Esophagus muscularis mucosa (tissue), 4 donors: ENCODE measurements at places on chromosomes 5 and 9.

- no peaks in the 10 kb centered on the region for H3K27me3 ChIP-seq
- no peak overlapping the region for H3K27ac ChIP-seq
- H3K36me3 ChIP-seq, result peaks cover 14% of the 10 kb centered on the region
- no peak overlapping the region for H3K4me3 ChIP-seq
Observed at GRCh38 chr5:139574641-139575312, 13.6 kb downstream of the UBE2D2 start.

GRCh38 chr5:1473746-1474145 lies 28.5 kb upstream of the SLC6A3 start:
- no peak overlapping the region for H3K27ac ChIP-seq
- DNase-seq, result no peak
- peaks cover 57% of the 10 kb centered on the region for H3K36me3 ChIP-seq
- H3K4me1 ChIP-seq, result no peaks in the 10 kb centered on the region
- no peaks in the 10 kb centered on the region for H3K27me3 ChIP-seq
- H3K4me3 ChIP-seq, result no peak overlapping the region

GRCh38 chr9:4042991-4043390 lies 256.9 kb downstream of the GLIS3 start:
- no peaks in the 10 kb centered on the region for H3K27me3 ChIP-seq
- no peak overlapping the region for H3K4me3 ChIP-seq
- peaks cover 9% of the 10 kb centered on the region for H3K4me1 ChIP-seq
- H3K36me3 ChIP-seq, result no peaks in the 10 kb centered on the region
- no peak for DNase-seq

GRCh38 chr5:134124289-134125038 lies 10.0 kb downstream of the TCF7 start:
- H3K27me3 ChIP-seq, result no peaks in the 10 kb centered on the region
- no peak for DNase-seq
- H3K4me3 ChIP-seq, result no peak overlapping the region
- peak overlapping the region; percentile 41 for H3K27ac ChIP-seq

- no peaks in the 10 kb centered on the region for H3K4me1 ChIP-seq
- H3K4me3 ChIP-seq, result no peak overlapping the region
Observed at GRCh38 chr5:119063579-119064379, 7.1 kb upstream of the DMXL1 start.

DNA sequence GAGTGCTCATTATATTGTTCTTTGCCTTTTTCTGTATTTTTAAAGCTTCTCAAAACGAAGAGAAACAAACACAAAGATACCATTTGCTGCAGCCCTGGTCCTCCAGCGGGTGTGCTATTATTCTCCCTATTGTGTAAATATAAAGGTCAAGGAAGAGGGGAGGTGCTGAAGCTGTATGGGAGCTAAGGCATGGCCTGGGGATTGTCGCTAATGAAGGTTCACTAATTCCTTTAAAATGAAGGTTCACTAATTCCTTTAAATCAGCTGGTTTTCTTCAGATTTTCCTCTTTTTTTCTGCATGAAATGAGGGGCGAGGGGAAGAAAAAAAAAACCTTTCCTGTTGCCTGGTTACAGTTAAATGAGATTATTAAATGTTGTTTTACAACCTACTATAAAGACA lies 74.5 kb upstream of the MAP1B start:
- no peaks in the 10 kb centered on the region for H3K27me3 ChIP-seq
- H3K4me3 ChIP-seq, result no peak overlapping the region
- no peak for DNase-seq
- no peak overlapping the region for H3K27ac ChIP-seq
- no peaks in the 10 kb centered on the region for H3K4me1 ChIP-seq
- no peaks in the 10 kb centered on the region for H3K36me3 ChIP-seq

- H3K4me3 ChIP-seq, result no peak overlapping the region
- peaks cover 2% of the 10 kb centered on the region for H3K36me3 ChIP-seq
- H3K27ac ChIP-seq, result no peak overlapping the region
- H3K4me1 ChIP-seq, result no peaks in the 10 kb centered on the region
- no peaks in the 10 kb centered on the region for H3K27me3 ChIP-seq
Observed at GRCh38 chr9:5846501-5846921, 13.6 kb upstream of the ERMP1 start.

GRCh38 chr5:126544087-126544740 lies 50.8 kb downstream of the ALDH7A1 start:
- H3K4me3 ChIP-seq, result no peak overlapping the region
- H3K4me1 ChIP-seq, result no peaks in the 10 kb centered on the region
- DNase-seq, result no peak
- H3K27ac ChIP-seq, result no peak overlapping the region

GRCh38 chr5:34669931-34670516 lies 13.9 kb downstream of the RAI14 start:
- no peak overlapping the region for H3K27ac ChIP-seq
- H3K4me1 ChIP-seq, result peaks cover 45% of the 10 kb centered on the region
- no peaks in the 10 kb centered on the region for H3K36me3 ChIP-seq
- H3K27me3 ChIP-seq, result no peaks in the 10 kb centered on the region

- H3K27me3 ChIP-seq, result no peaks in the 10 kb centered on the region
- H3K36me3 ChIP-seq, result no peaks in the 10 kb centered on the region
- no peaks in the 10 kb centered on the region for H3K4me1 ChIP-seq
- H3K4me3 ChIP-seq, result no peak overlapping the region
- H3K27ac ChIP-seq, result no peak overlapping the region
- no peak for DNase-seq
Observed at GRCh38 chr5:10733426-10733825, 27.6 kb downstream of the DAP start.

DNA sequence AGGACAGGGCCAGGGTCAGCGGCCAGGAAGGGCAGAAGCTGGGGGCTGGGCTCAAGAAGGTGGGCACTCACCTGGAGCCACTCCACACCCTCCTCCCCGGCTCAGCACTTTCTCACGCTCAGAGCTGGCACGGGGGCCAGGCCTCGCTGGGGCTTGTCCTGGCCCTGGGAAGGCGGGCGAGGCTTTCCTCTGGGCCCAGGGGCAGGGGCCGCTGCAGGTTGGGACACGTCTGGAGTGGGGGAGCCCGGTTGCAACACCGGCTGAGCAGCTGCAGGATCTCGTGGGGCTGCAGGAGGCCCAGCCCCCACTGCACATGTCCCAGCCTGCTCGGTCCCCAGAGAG lies 38.9 kb upstream of the EGFL7 start:
- peaks cover 42% of the 10 kb centered on the region for H3K4me1 ChIP-seq
- H3K4me3 ChIP-seq, result no peak overlapping the region
- no peaks in the 10 kb centered on the region for H3K27me3 ChIP-seq
- DNase-seq, result no peak
- H3K36me3 ChIP-seq, result no peaks in the 10 kb centered on the region
- no peak overlapping the region for H3K27ac ChIP-seq

DNA sequence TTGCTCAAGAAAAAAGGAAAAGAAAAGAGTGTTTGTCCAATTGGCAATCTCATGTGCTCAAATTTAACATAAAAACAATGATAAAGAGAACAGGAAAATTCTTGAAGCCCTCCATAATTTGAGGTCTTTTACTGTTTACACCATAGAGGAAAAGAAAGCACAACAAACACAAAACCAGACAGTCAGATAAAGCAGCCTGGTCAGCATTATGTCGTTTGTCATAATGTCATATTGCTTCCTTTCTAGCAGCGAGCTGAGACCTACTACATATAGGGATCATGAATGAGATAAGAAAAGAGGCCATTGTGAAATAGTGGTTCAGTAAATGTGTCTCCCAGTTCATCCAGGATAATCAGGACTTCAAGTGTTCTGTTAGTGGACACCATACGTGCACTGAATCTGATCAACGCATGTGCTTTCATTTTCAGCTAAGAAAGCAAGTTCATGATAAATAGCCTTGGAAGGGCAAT lies 64.7 kb upstream of the SELENOP start:
- peaks cover 3% of the 10 kb centered on the region for H3K4me1 ChIP-seq
- H3K27ac ChIP-seq, result no peak overlapping the region
- H3K4me3 ChIP-seq, result no peak overlapping the region
- no peak for DNase-seq
- no peaks in the 10 kb centered on the region for H3K36me3 ChIP-seq
- peaks cover 3% of the 10 kb centered on the region for H3K27me3 ChIP-seq

- H3K4me1 ChIP-seq, result peaks cover 32% of the 10 kb centered on the region
- no peak overlapping the region for H3K27ac ChIP-seq
- no peak overlapping the region for H3K4me3 ChIP-seq
- H3K27me3 ChIP-seq, result no peaks in the 10 kb centered on the region
- no peak for DNase-seq
- H3K36me3 ChIP-seq, result no peaks in the 10 kb centered on the region
Observed at GRCh38 chr9:98921732-98922131, 22.0 kb upstream of the COL15A1 start.

DNA sequence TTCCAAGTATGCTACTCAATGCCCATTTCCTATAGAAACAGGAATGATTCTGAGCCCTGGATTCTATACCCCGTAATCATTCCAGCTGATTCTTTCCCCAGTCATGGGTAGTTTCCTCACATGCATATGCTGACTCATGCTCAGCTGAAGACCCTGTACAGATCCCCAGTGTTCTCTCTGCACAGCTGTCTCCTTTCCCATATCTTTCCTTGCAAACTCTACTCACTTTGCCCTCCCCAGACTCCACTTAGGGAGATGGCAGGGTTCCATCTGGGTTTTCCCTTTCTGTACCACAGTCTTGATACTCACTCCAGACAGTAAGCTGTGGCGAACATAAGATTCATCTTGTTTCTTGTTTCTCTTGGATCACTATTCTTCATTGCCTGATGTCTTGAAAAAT lies 357.6 kb downstream of the RAB3C start:
- no peak overlapping the region for H3K4me3 ChIP-seq
- no peaks in the 10 kb centered on the region for H3K36me3 ChIP-seq
- no peaks in the 10 kb centered on the region for H3K4me1 ChIP-seq
- DNase-seq, result peak; percentile 50
- H3K27ac ChIP-seq, result no peak overlapping the region

- H3K27ac ChIP-seq, result no peak overlapping the region
- no peaks in the 10 kb centered on the region for H3K27me3 ChIP-seq
- no peak for DNase-seq
Observed at GRCh38 chr5:143569722-143570567, 166.5 kb upstream of the NR3C1 start.

GRCh38 chr9:127935765-127936221 lies 1.9 kb downstream of the DPM2 start:
- no peaks in the 10 kb centered on the region for H3K27me3 ChIP-seq
- H3K36me3 ChIP-seq, result peaks cover 21% of the 10 kb centered on the region
- no peak for DNase-seq
- H3K4me3 ChIP-seq, result no peak overlapping the region
- peaks cover 41% of the 10 kb centered on the region for H3K4me1 ChIP-seq
- H3K27ac ChIP-seq, result no peak overlapping the region

GRCh38 chr5:131394128-131394527 lies 130.3 kb downstream of the CDC42SE2 start:
- no peaks in the 10 kb centered on the region for H3K27me3 ChIP-seq
- no peak for DNase-seq
- H3K36me3 ChIP-seq, result peaks cover 15% of the 10 kb centered on the region
- H3K27ac ChIP-seq, result no peak overlapping the region

DNA sequence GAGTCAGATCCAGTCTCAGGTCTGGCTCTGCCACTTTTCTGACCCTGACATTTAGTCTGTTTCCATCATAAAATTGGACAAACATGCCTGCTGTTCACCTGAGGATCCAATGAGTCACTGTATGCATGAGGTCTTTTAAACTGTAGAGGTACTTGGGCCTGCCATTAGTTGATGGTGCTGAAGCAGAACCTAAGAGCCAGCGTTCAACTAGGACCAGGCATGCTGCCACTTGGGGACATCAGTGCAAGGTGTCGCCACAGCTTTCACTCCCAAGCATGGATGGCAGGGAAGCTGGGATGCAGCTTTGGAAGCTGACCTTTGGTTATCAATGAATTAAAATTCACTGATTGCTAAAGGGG lies 37.1 kb downstream of the NEUROG1 start:
- H3K27ac ChIP-seq, result no peak overlapping the region
- DNase-seq, result no peak
- H3K4me3 ChIP-seq, result no peak overlapping the region

GRCh38 chr5:143279698-143280097 lies 123.8 kb downstream of the NR3C1 start:
- H3K4me3 ChIP-seq, result no peak overlapping the region
- peaks cover 30% of the 10 kb centered on the region for H3K36me3 ChIP-seq
- H3K27me3 ChIP-seq, result no peaks in the 10 kb centered on the region
- no peak for DNase-seq
- H3K4me1 ChIP-seq, result no peaks in the 10 kb centered on the region

- DNase-seq, result no peak
- H3K27me3 ChIP-seq, result no peaks in the 10 kb centered on the region
- H3K4me1 ChIP-seq, result peaks cover 11% of the 10 kb centered on the region
- H3K4me3 ChIP-seq, result no peak overlapping the region
- H3K36me3 ChIP-seq, result no peaks in the 10 kb centered on the region
Observed at GRCh38 chr5:150765799-150766169, 7.0 kb upstream of the DCTN4 start.

- no peaks in the 10 kb centered on the region for H3K36me3 ChIP-seq
- H3K27ac ChIP-seq, result no peak overlapping the region
- no peaks in the 10 kb centered on the region for H3K4me1 ChIP-seq
- no peaks in the 10 kb centered on the region for H3K27me3 ChIP-seq
- DNase-seq, result no peak
- no peak overlapping the region for H3K4me3 ChIP-seq
Observed at GRCh38 chr5:92838253-92838652, 742.8 kb downstream of the NR2F1-AS1 start.

DNA sequence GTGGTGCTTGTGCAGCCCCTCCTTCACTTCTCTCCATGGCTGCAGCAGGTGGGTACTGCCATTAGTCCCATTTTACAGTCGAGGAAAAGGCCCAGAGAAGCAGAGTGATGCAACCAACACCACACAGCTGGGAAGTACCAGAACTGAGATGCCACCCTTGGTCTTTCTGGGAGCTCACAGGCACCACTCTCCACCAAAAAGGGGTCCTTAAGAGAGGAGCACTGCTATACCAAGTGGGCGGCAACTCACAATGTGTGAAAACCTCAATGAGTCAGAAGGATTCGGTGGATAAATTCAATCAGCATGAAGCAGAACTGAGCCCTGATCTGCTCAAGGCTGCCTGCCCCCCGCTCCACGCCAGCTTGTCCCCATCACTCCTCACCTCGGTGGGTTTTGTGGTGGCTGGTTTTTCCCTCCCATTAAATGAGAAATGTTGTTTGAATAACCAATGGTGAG lies 213.7 kb downstream of the FSTL4 start:
- no peaks in the 10 kb centered on the region for H3K27me3 ChIP-seq
- no peaks in the 10 kb centered on the region for H3K4me1 ChIP-seq
- H3K36me3 ChIP-seq, result no peaks in the 10 kb centered on the region
- peak; percentile 79 for DNase-seq
- no peak overlapping the region for H3K27ac ChIP-seq
- H3K4me3 ChIP-seq, result no peak overlapping the region

- no peak for DNase-seq
- no peaks in the 10 kb centered on the region for H3K27me3 ChIP-seq
- no peaks in the 10 kb centered on the region for H3K4me1 ChIP-seq
- H3K36me3 ChIP-seq, result no peaks in the 10 kb centered on the region
- H3K27ac ChIP-seq, result no peak overlapping the region
Observed at GRCh38 chr9:76575761-76576160, 116.8 kb downstream of the GCNT1 start.

GRCh38 chr5:102638316-102638715 lies 116.8 kb upstream of the PAM start:
- H3K36me3 ChIP-seq, result no peaks in the 10 kb centered on the region
- no peak overlapping the region for H3K4me3 ChIP-seq
- no peaks in the 10 kb centered on the region for H3K4me1 ChIP-seq
- DNase-seq, result no peak
- H3K27me3 ChIP-seq, result no peaks in the 10 kb centered on the region

- H3K4me1 ChIP-seq, result no peaks in the 10 kb centered on the region
- no peaks in the 10 kb centered on the region for H3K27me3 ChIP-seq
- DNase-seq, result no peak
- H3K36me3 ChIP-seq, result no peaks in the 10 kb centered on the region
- no peak overlapping the region for H3K27ac ChIP-seq
Observed at GRCh38 chr9:29564564-29564963, 1991.3 kb upstream of the C9orf72 start.
